ENCODE measurements at places on chromosomes 7 and 10.

DNA sequence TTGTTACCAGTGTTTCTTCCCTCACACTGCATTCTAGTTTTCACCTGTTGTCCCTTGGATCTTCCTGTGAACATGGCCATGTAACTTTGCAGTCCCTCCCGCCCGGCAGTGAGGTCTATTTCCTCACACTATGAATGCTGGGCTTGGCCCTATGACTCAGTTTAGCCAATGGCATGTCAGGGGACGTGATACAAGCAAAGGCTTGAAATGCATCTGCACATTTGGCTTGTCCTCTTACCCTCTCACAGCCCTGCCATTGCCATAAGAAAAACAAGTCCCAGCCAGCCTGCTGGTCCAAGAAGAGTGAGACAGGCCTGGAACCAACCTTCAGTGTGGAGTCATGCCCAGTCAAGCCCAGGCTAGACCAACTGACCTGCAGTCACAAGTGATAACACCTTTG, 17.1 kb upstream of the EZH2 start:
- H3K4me1 ChIP-seq, result no peaks in the 10 kb centered on the region
- H3K4me3 ChIP-seq, result no peak overlapping the region
- DNase-seq, result no peak
- no peaks in the 10 kb centered on the region for H3K27me3 ChIP-seq
- no peak overlapping the region for H3K27ac ChIP-seq

- no peaks in the 10 kb centered on the region for H3K4me1 ChIP-seq
- peak; percentile 30 for DNase-seq
- H3K27ac ChIP-seq, result no peak overlapping the region
- no peaks in the 10 kb centered on the region for H3K27me3 ChIP-seq
Measured at GRCh38 chr7:64463636-64464375, 99.1 kb downstream of the ZNF680 start.

DNA sequence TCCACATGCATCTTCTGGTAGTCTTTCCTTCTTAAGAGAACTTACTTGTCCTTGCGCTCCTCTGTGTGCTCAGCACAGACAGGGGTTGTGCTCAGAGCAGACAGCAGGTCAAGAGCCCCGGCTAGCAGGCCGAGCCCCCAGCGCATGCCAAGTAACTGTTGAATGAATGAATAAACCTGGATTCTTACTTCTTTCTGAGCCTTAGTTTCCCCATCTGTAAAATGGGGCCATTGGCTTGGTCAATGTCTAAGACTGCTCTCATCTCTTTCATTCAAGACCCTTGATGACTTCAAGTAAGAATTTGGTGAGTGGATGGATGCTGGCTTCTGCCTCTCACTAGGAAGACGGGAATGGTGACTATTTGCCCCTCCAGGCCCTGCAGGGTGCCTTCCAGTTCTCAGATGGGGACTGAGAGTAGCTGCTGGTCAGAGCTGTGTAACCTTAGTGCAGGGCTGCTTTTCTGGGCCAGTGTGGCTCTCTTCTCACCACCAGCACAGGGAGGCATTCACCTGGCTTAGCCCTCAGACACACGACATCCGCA, 78.1 kb downstream of the CDH23 start:
- H3K27me3 ChIP-seq, result peaks cover 2% of the 10 kb centered on the region
- no peaks in the 10 kb centered on the region for H3K36me3 ChIP-seq
- no peaks in the 10 kb centered on the region for H3K4me1 ChIP-seq
- no peak for DNase-seq
- H3K4me3 ChIP-seq, result no peak overlapping the region

DNA sequence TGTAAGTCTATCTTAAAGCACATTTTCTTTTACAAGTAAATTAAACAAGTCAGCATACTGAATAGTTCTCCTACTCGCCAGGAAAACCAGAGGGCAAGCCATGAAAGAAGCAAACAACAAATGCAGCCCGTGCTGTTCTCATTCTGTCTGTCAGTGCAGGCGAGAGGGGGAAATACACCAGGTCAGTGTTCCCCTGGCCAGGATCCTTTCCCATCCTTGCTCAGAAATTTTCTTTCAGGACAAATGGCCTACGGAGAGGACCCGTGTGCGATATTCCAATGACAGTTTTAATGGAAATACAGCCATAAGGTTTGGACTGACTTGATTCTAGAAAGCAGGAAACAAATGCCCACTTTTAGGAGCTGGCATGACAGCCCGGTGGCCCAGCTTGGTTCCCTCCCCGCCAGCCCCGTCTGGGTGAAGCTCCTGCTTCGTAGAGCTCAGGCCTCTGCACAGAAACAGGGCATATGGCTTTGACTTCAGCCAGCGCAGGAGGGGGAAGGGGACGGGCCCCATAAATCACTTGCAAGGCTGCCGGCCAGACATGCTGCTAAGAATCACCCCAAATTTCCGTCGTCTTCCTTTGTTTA, 67.8 kb downstream of the FRMD4A start:
- DNase-seq, result no peak
- H3K27me3 ChIP-seq, result peaks cover 1% of the 10 kb centered on the region
- no peak overlapping the region for H3K27ac ChIP-seq
- H3K4me3 ChIP-seq, result no peak overlapping the region
- H3K4me1 ChIP-seq, result no peaks in the 10 kb centered on the region

DNA sequence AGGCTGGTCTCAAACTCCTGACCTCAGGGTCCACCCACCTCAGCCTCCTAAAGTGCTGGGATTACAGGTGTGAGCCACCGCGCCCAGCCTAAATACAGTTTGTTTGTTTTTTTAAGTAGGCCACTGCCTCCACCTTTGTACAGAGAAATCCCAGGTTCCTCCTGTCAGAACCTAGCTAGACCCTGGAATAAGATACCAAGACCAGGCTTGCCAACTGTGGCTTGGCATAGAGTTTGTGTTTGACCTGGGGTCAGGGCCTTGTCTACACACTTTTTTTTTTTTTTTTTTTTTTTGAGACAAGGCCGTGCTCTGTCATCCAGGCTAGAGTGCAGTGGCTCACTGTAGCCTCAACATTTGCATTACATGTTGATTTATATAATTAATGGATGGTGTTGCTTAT, 34.3 kb upstream of the DNAH11 start:
- peaks cover 31% of the 10 kb centered on the region for H3K36me3 ChIP-seq
- no peaks in the 10 kb centered on the region for H3K27me3 ChIP-seq
- no peak overlapping the region for H3K4me3 ChIP-seq
- DNase-seq, result no peak
- no peak overlapping the region for H3K27ac ChIP-seq

GRCh38 chr7:150879345-150879744, 27.0 kb downstream of the AOC1 start:
- DNase-seq, result no peak
- peaks cover 12% of the 10 kb centered on the region for H3K27me3 ChIP-seq
- no peak overlapping the region for H3K4me3 ChIP-seq
- H3K27ac ChIP-seq, result no peak overlapping the region

DNA sequence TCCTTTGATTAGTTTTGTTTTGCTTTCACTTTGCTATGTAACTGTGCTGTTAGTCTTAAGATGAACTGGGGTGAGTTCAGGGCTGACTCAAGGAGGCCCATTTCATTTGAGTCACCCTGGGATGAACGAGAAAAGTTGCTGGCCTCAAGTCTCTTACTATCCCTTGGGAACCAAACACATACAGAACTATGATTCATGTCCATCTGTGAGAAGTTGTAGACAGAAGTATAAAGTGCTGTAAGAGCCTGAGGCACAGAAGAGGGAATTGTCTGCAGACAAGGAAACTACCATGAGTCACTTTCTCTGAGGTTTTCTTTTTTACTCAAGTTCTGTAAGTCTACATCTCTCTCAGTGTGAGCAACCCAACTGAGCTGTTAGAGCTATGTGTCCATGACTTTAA, 179.8 kb upstream of the CSTF2T start:
- H3K4me3 ChIP-seq, result peak overlapping the region; percentile 14
- H3K27ac ChIP-seq, result peak overlapping the region; percentile 83
- no peaks in the 10 kb centered on the region for H3K36me3 ChIP-seq
- no peak for DNase-seq

- peaks cover 19% of the 10 kb centered on the region for H3K27me3 ChIP-seq
- peak within 1 kb of the TSS; percentile 98 for H3K27ac ChIP-seq
- peaks cover 42% of the 10 kb centered on the region for H3K4me1 ChIP-seq
- no peaks in the 10 kb centered on the region for H3K36me3 ChIP-seq
- peak within 1 kb of the TSS; percentile 96 for H3K4me3 ChIP-seq
Measured at GRCh38 chr10:987870-988666, at the start of gene GTPBP4. GTPBP4 (plus strand) TSS chr10:988434; CDS start chr10:988480, 46 bp downstream.

- no peak overlapping the region for H3K4me3 ChIP-seq
- H3K36me3 ChIP-seq, result no peaks in the 10 kb centered on the region
- no peak overlapping the region for H3K27ac ChIP-seq
Measured at GRCh38 chr7:98056580-98056979, 50.1 kb upstream of the LMTK2 start.

All from immature natural killer cell (primary cell).